ENCODE measurements at places on chromosomes 12 and 14.

GRCh38 chr14:80493620-80494019, 282.3 kb upstream of the DIO2 start:
- no peak for DNase-seq

GRCh38 chr12:9730011-9730410, 2.9 kb downstream of the CLECL1 start:
- no peak for DNase-seq

DNA sequence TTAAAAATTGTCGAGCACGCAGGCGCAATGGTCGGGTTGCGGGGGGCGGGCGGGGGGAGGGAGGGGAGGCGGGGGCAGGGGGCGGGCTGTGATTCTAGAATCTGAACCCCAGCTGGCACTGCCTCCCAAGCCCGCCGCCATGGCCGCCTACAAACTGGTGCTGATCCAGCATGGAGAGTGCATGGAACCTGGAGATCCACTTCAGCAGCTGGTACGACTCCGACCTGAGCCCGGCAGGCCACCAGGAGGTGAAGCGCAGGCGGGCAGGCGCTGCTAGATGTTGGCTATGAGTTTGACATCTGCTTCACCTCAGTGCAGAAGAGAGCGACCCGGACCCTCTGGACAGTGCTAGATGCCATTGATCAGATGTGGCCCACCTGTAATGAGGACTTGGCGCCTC, 118.4 kb downstream of the NTN4 start:
- no peak for DNase-seq

DNA sequence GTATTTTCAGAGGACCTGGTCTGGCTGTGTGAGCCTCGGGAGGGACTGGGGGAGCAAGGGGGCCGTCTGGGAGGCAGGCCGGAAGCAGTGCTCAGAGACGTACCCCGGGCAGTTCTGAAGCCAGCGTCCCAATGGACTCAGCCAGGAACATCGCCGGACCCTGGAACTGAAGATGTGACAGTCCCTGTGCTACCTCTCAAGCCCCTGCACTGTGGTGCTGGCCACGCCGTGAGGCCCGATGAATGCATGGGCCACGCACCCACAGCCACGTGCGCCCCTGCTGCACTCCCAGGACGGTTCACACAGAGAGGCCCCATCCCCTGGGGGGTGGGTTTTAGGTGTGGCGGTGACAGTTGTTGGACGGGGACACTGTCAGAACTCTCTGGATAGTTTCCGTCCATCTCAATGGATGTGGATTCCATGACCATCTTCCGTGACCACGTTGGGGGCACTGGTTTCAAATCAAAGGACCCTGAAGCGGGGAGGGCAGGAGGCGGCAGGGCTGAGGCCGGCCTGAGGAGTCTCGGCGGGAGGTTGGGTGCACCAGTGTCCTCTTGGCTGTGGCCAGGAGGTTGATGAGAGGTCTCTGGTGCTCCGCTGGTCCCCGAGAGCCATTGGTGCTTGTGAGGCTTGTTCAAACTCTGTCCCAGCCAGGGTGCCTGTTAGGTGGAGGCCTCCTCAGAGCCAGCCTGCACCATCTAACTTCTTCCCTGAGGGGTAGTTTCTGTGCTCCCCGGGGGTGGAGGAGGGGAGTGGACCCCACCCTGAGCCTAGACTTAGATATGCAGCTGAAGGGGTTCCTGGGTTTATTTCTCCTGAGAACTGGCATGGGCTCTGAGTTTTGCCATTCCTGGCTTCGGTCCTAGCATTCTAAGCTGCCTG, 36.3 kb upstream of the TSPAN9 start:
- no peak for DNase-seq

DNA sequence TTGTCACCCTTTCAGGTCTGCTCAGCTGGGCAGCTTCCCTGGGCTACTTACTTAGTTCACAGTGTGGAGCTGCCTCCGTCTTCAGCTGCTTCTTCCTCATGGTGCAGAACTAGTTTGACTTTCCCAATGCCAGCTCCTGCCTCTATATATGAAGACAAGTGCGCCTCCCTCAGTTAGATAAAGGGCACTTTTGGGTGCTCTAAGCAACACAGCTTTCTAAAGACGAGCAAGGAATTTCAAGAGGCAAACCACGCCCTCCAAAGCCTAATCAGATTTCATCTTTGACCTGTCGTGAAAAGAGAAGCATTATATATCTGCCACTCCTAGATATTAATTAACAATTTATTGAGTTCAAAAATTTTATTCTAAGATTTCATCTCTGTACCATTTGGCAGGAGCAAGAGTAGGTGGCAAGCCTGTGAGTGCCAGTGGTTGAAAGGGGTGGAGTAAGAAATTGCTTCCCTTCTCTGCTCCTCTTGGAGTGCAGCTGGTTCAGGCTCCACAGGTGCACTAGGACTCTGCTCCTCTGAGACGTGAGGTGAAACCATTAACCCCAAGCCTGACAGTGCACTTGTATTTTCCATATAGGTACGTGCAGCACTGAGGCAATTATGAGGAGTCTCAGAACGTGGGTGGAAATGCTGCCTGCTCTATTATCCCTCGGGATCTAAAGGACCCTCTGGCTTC, 2.1 kb upstream of the SLC11A2 start:
- DNase-seq, result no peak

GRCh38 chr14:49193332-49194065, 392.7 kb downstream of the RPS29 start:
- no peak for DNase-seq

GRCh38 chr12:42507081-42507480, 82.5 kb downstream of the PRICKLE1 start:
- no peak for DNase-seq

GRCh38 chr12:104938371-104938770, 19.7 kb downstream of the SLC41A2 start:
- no peak for DNase-seq

DNA sequence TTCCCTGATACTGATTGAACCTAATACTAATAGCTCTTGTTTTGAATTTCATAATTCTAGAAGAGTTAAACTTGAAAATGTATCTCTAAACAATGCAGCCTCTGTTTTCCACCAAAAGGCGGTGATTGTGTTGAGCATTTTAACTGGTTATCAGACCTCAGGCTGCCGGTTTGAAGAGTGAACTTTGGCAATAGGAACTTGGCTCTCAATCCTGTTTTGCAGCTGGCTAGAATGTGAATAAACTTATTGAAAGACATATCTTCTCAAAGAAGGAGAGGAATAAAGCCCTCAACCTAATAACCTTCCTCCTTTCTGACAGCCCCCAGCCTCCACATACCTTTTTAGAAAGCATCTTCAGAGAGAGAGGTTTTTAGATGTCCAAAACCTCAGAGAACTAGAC, 105.4 kb downstream of the SRGAP1 start:
- DNase-seq, result peak; percentile 53

GRCh38 chr14:68974759-68975347, 4.2 kb downstream of the ACTN1 start:
- DNase-seq, result no peak

DNA sequence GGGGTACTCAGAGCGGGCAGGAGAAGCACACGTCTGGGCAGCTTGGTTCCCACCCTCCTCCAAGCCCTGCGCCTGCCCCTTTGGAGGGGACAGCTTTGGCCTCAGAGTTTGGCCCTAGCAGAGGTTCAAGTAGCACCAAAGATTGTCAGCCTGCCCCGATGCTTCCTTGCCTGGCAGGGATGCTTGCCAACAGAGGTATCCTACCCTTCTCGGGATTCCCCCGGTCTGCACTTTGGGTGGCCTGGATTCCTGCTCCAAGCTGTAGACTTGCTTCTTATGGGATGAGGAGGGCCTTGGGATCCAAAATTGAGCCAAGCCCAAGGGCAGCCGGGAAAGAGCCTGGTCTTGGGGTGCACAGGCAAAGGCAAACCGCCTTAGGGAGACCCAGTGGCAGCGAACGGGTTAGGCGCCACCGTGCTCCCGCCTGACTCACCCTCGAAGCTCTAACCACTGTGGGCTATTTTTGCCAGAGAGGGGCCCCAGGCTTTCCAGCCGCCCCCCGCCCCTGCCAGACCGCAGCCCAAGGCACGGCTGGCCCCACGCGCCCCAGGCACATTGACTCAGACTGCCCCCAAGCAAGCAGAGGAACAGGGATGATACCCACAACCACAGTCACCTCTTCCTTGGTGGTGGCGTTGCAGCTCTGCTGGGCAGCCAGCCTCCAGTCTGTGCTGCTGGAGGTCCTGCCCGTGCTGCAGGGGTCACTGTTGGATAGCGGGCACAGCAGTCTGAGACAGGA, 847 bp upstream of the WNT10B start:
- DNase-seq, result no peak

GRCh38 chr12:101027816-101028215, 182.2 kb downstream of the SLC5A8 start:
- no peak for DNase-seq

DNA sequence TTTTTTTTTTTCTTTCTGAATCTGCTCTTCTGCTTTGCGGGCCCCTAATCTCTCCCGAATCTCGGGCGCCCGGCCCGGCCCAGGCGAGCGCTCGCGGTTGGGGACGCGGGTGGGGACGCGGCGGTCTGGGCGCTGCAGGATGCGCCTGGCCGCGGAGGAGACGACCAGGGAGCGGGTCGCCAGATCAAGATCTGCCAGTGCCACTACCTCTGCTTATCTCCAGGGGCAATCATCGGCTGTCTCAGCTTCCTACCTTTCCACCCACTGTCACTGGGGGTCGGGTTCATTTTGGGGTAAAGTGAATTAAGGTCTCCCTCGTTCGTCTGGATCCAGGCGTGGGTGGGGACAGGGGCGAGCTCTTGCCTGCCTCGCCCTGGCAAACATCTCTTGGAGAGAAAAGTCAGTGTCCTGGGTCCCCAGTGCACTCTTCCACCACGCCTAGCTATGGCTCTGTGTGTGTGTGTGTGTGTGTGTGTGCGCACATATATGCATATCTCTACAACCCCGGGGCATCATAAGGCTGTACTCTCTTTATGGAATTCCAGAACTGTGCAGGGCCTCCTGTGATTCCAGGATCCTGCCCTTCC, 422.3 kb downstream of the VRK1 start:
- no peak for DNase-seq

DNA sequence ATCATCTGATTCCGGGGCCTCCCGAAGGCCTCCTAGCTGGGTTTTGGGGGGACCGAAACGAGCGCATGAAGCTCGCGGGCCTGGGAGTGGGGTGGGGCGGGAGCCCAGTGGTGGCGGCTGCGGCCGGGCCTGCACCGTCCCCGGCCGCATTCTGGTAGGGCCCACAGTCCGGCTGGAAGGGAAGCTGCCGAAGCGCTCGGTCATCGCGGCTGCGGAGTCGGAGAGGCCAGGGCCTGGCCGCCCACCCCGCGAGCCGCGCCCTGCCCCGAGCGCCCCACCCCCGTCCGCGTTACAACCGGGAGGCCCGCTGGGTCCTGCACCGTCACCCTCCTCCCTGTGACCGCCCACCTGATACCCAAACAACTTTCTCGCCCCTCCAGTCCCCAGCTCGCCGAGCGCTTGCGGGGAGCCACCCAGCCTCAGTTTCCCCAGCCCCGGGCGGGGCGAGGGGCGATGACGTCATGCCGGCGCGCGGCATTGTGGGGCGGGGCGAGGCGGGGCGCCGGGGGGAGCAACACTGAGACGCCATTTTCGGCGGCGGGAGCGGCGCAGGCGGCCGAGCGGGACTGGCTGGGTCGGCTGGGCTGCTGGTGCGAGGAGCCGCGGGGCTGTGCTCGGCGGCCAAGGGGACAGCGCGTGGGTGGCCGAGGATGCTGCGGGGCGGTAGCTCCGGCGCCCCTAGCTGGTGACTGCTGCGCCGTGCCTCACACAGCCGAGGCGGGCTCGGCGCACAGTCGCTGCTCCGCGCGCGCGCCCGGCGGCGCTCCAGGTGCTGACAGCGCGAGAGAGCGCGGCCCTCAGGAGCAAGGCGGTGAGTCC, at the start of gene KLC1:
Gene KLC1 (plus strand): TSS at position 528 of the 819 bp plus-strand sequence. CDS start 25,354 bp downstream, outside the sequence.
- DNase-seq, result peak; percentile 86

- DNase-seq, result no peak
Observed at GRCh38 chr12:45124485-45125155, 73.7 kb upstream of the DBX2 start.

GRCh38 chr12:56614627-56615026, 15.5 kb downstream of the BAZ2A start:
- no peak for DNase-seq

DNA sequence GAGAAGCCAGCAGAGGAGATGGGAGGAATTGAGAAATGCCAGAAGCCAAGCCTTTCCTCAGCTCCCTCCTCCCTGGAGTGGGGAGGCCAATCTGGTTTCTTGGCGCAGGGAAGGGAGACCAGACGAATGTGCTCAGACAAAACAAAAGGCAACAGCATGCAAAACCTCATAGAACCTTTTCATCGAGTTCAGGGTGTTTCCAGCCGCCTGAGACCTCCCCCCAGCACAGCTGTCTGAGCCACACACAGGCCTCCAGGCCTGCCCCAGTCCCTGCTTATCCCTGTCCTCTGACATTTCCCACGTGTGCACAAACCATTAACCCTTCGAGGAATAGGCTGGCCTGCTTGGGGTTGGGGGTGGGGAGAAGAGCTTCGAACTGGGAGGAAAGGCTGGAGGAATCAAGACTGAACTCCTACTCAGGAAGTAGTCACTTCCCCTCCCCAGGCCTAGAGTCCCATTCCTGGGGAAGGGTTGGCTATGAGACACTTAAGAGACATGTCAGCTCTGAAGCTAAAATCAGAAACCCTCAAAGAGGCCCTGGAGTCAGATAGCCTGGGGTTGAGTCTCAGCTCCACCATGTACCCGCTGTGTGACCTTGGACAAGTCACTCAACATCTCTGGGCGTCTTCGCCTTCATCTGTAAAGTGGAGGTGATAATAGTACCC, 10.7 kb downstream of the TBX3 start:
- DNase-seq, result no peak

GRCh38 chr12:89706986-89707702, 1.5 kb downstream of the ATP2B1 start:
- no peak for DNase-seq

- no peak for DNase-seq
Observed at GRCh38 chr12:68416826-68417225, 84.7 kb upstream of the MDM1 start.

DNA sequence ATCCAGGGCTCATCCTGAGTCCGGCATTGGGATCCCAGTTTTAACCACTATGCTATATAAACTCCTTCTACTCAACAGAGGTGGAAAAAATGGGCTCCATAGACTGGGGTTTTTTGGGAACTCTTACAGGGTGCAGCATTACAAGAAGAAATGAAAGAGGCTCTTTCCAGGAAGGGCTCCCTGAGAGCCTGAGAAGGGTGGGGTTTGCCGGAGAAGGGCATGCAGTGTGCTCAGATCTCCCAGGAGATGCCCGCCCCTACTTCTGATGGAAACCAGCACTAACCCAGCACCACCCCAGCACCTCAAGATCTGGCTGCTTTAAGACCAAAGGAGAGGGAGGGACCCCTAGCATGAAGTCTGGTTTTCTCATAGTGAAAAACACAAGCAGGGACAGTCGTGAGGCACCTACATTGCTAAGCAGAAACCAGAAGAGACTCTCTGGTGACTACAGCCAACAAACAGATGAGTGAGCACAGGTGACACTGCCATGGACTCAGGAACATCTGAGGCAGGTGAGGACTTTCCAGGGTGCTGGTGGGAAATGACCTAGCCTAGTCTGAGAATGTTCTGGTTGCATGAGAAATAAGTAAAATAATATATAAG, 43.9 kb upstream of the HSP90B1 start:
- no peak for DNase-seq
